Esophagus squamous epithelium (tissue), 5 donors: ENCODE measurements at places on chromosomes 1 and 21.

DNA sequence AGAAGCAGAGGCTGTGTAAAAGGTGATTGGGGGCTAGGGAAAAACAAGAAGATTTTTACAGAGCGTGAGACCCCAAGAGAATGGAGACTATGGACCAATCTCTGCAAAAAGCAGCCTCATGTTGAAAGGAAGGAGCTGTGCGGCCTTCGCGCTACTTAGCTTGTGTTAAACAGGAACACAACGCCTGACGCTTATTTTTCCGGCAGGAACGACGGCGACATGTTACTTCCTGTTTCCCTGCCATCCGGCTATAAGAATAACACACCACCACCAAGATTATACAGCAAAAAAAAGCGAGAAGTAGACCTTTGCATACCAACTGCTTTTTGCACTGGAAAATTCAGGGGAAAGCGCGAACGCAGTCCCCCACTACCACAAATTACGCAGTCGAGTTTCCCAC is 272.7 kb downstream of the FAM72C start:
- H3K4me3 ChIP-seq: no peak overlapping the region
- H3K36me3 ChIP-seq: no peaks in the 10 kb centered on the region
- no peaks in the 10 kb centered on the region for H3K4me1 ChIP-seq
- peaks cover 47% of the 10 kb centered on the region for H3K27me3 ChIP-seq
- no peak overlapping the region for H3K27ac ChIP-seq

DNA sequence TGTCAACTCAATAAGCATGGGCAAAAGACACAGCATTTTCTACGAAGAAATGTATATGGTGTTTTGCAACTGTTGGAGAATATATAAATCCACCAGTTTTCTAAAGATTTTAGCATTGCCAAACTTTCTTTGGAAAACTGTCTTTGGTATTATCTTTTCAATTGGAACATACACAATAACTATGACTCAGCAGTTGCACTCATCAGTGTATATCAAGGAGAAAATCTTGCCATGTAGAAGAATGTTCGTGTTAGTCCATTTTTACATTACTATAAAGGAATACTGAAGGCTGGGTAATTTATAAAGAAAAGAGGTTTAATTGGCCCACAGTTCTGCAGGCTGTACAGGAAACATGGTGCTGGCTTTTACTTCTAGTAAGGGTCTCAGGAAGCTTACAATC is 41.1 kb downstream of the PRKAA2 start:
- no peaks in the 10 kb centered on the region for H3K27me3 ChIP-seq
- no peak for DNase-seq
- no peaks in the 10 kb centered on the region for H3K36me3 ChIP-seq
- H3K27ac ChIP-seq: no peak overlapping the region
- H3K4me1 ChIP-seq: no peaks in the 10 kb centered on the region

DNA sequence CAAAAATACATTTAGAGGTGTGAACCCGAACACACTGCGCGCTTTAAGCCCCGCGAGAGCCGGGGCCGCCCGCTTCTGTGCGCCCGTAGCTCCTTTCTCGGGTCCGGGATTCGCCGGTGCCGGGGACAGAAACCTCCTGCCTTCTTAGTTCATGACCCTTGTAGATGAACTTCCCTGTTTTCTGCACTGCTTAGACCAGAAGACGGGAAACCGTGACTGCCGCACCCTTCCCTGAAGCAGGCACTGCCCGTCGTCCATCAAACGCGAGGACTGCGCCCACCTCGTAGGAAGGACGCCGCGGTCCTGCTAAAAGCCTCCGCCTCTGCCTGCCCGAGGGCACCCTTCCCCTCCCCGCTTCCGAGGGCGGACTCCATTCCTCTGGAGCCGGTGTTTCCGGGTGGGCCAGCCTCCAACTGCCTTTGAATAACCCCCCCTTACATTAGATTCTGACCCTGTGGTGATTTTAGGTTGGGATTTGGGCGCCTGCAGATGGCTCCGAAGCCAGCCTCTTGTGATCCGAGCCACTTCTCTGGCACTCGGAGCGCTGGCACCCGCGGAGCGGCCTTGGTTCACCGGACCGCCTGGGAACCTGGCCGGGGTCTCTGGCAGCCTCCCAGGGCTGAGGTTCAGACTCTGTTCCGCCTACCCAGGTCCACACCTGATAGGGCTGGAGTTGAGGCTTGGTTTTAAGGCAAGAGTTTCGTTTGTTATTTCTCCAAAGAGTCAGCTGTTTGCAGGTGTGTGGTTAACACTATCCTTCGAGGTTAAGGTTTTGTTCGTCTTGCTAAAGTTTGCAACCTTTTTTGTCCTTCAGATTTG is 1.2 kb upstream of the PTTG1IP start:
- no peaks in the 10 kb centered on the region for H3K36me3 ChIP-seq
- H3K4me3 ChIP-seq: peak overlapping the region; percentile 88
- no peak for DNase-seq
- no peaks in the 10 kb centered on the region for H3K27me3 ChIP-seq

DNA sequence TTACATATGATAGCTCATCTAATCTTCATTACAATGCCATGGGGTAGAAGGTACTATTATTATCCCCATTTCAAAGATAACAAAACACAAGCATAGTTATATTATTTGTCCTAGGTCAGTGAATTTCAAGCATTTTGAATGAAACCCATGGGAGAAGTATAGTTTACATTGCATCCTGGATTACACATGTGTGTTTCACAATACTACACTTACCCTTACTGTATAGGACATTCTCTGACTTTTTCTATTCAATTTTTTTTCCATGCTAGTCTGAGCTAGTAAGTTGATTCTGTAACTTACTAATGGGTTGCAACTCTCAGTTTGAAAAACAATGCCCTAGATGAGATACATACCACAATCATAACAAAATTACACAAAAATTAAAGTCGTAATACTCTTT is 8.7 kb upstream of the GPX7 start:
- no peak overlapping the region for H3K27ac ChIP-seq
- H3K4me1 ChIP-seq: no peaks in the 10 kb centered on the region
- H3K36me3 ChIP-seq: no peaks in the 10 kb centered on the region
- H3K4me3 ChIP-seq: no peak overlapping the region
- H3K27me3 ChIP-seq: no peaks in the 10 kb centered on the region

- H3K27ac ChIP-seq: peak overlapping the region; percentile 99
- H3K36me3 ChIP-seq: peaks cover 2% of the 10 kb centered on the region
- H3K27me3 ChIP-seq: no peaks in the 10 kb centered on the region
- no peak for DNase-seq
- peaks cover 83% of the 10 kb centered on the region for H3K4me1 ChIP-seq
These were observed 48.8 kb upstream of the WASF2 start for GRCh38 chr1:27538793-27539192.

GRCh38 chr21:38993561-38993960 is 187.8 kb downstream of the ETS2 start:
- H3K36me3 ChIP-seq: no peaks in the 10 kb centered on the region
- DNase-seq: no peak
- peak overlapping the region; percentile 77 for H3K27ac ChIP-seq
- H3K4me3 ChIP-seq: no peak overlapping the region
